MCF 10A (cell line): ENCODE measurements at places on chromosomes 3 and 15. TPM values are rescaled to one million over a fixed set of nuclear protein-coding genes. Genes with fewer than 3 reads are reported as not detected.

GRCh38 chr15:96334705-96335410 lies 4.4 kb downstream of the NR2F2 start:
- H3K27ac ChIP-seq = peak overlapping the region; percentile 98
- peak; percentile 19 for DNase-seq
- H3K4me3 ChIP-seq = peak overlapping the region; percentile 84
- H3K4me1 ChIP-seq = peaks cover 30% of the 10 kb centered on the region
- no peaks in the 10 kb centered on the region for H3K27me3 ChIP-seq

GRCh38 chr15:89630974-89631901 lies 24.0 kb downstream of the KIF7 start:
- H3K4me1 ChIP-seq = no peaks in the 10 kb centered on the region
- H3K36me3 ChIP-seq = peaks cover 37% of the 10 kb centered on the region
- no peaks in the 10 kb centered on the region for H3K27me3 ChIP-seq
- H3K4me3 ChIP-seq = no peak overlapping the region

GRCh38 chr3:17605032-17605431 lies 137.4 kb downstream of the TBC1D5 start:
- H3K27ac ChIP-seq = no peak overlapping the region
- no peaks in the 10 kb centered on the region for H3K27me3 ChIP-seq
- H3K4me3 ChIP-seq = no peak overlapping the region
- H3K36me3 ChIP-seq = peaks cover 4% of the 10 kb centered on the region
- DNase-seq = peak; percentile 86

- peaks cover 6% of the 10 kb centered on the region for H3K4me1 ChIP-seq
- H3K27ac ChIP-seq = no peak overlapping the region
- H3K4me3 ChIP-seq = peak overlapping the region; percentile 68
- no peaks in the 10 kb centered on the region for H3K36me3 ChIP-seq
Observed at GRCh38 chr15:66251790-66252684, 1.5 kb downstream of the MEGF11 start.

DNA sequence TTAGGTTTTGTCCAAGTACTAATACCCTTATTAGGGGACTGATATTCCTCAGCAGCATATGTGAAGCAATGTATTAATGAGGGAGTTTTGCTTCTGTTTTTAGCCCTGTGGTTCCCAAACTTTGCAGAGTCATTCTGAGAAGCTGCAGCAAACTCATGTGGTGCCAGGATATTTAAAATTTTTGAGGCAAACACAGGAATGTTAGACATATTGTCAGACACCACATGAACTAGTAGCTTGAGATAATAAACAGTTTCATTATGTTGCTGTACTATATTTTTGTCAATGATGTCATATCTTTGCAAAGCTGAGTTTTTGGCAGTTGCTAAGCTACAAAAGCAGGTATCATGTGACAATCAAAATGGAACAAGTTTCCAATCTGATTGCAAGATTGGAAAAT lies 36.6 kb downstream of the ATP6V1A start:
- H3K27ac ChIP-seq = no peak overlapping the region
- no peak overlapping the region for H3K4me3 ChIP-seq
- peak; percentile 20 for DNase-seq
- no peaks in the 10 kb centered on the region for H3K27me3 ChIP-seq
- H3K4me1 ChIP-seq = no peaks in the 10 kb centered on the region
- H3K36me3 ChIP-seq = peaks cover 54% of the 10 kb centered on the region

The CLCN2 gene
- 4.5 and 5.5 TPM in 2 replicates for total RNA-seq

The CHRD gene
- not detected in 2 replicates for total RNA-seq

- H3K36me3 ChIP-seq = no peaks in the 10 kb centered on the region
- no peak overlapping the region for H3K4me3 ChIP-seq
- H3K27ac ChIP-seq = no peak overlapping the region
- DNase-seq = no peak
- H3K27me3 ChIP-seq = no peaks in the 10 kb centered on the region
Observed at GRCh38 chr3:144677103-144677502, 705.5 kb downstream of the DIPK2A start.

DNA sequence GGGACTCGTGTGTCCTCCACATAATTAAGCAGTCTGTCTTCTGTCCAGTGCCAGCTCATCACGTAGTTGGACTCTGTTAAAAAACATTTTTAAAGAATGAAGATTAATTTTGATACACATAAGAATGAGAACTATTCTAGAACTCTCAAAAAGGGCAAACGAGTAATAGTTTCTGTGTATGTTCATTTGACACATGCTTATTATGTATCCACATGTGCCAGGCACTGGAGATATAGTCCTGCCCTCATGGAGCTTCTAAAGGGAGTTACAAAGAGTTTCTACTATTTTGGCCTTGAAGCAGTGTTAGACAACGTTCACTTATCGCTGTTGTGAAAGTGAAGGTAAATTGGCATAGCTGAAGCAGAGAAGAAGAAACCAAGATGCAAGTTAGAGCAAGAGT lies 326.7 kb upstream of the CTDSPL start:
- H3K4me1 ChIP-seq = no peaks in the 10 kb centered on the region
- H3K27ac ChIP-seq = no peak overlapping the region
- no peaks in the 10 kb centered on the region for H3K36me3 ChIP-seq

DNA sequence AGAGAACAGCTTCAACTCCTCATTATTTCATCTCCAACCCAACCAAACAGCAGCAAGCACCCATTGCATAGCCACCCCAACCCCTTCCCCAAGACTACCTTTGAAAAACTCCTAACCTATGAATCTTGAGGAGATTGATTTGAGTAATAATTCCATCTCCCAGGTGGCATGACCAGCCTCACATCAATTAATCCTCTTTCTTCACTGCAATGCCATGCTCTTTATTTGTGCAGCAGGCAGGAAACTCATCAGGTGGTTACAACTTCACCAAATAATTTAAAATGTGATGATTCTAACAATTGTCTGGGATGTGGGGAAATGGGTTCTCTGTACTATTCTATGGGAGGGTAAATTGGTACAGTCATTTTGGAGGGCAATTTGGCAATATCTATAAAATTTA lies 68.1 kb upstream of the POMGNT2 start:
- H3K4me1 ChIP-seq = peaks cover 29% of the 10 kb centered on the region
- no peak for DNase-seq
- no peaks in the 10 kb centered on the region for H3K27me3 ChIP-seq

The TERC gene
- 2.9 and 7.9 TPM in 2 replicates for total RNA-seq

DNA sequence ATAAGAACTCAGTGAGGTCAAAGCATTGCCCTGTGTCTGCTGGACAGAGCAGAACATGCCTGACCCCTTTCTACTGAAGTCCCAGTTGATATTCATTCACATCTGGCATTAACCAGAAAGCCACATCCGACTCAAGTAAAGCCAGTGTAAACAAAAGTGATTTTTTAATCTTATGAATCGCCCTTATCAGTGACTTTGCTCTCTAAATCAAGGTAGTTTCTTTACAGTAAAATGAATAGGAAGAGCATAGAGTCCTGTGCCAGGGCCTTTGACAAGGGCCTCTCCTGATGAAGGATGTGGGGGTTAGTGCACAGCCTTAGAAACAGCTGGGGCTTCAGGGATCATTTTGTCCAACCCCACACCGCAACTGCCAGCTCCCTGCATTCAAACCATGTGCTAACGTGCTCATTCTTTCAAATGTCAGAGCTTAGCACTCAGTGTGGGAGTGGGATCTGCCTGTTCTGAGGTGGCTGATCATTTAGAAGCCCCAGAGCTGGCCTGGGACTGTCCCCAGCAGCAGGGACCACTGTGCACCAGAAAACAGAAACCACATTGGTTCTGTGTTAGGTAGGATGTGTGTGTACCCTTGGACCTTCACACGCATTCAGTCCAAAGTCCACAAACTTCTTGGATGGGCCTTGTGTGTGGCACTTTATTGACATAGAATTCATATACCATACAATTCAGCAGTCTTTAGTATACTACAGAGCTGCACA lies 55.3 kb downstream of the CCR4 start:
- no peaks in the 10 kb centered on the region for H3K4me1 ChIP-seq
- H3K4me3 ChIP-seq = no peak overlapping the region
- peaks cover 12% of the 10 kb centered on the region for H3K36me3 ChIP-seq
- H3K27ac ChIP-seq = no peak overlapping the region
- DNase-seq = no peak

The DUOXA2 gene
- total RNA-seq = not detected in 2 replicates

GRCh38 chr15:40247406-40247971 lies 8.6 kb downstream of the PAK6 start:
- H3K4me1 ChIP-seq = peaks cover 22% of the 10 kb centered on the region
- H3K36me3 ChIP-seq = peaks cover 18% of the 10 kb centered on the region
- H3K4me3 ChIP-seq = no peak overlapping the region
- DNase-seq = no peak
- H3K27ac ChIP-seq = no peak overlapping the region
- H3K27me3 ChIP-seq = no peaks in the 10 kb centered on the region

- peak overlapping the region; percentile 37 for H3K27ac ChIP-seq
- H3K27me3 ChIP-seq = no peaks in the 10 kb centered on the region
Observed at GRCh38 chr15:72358650-72359171, 17.1 kb downstream of the HEXA start.

DNA sequence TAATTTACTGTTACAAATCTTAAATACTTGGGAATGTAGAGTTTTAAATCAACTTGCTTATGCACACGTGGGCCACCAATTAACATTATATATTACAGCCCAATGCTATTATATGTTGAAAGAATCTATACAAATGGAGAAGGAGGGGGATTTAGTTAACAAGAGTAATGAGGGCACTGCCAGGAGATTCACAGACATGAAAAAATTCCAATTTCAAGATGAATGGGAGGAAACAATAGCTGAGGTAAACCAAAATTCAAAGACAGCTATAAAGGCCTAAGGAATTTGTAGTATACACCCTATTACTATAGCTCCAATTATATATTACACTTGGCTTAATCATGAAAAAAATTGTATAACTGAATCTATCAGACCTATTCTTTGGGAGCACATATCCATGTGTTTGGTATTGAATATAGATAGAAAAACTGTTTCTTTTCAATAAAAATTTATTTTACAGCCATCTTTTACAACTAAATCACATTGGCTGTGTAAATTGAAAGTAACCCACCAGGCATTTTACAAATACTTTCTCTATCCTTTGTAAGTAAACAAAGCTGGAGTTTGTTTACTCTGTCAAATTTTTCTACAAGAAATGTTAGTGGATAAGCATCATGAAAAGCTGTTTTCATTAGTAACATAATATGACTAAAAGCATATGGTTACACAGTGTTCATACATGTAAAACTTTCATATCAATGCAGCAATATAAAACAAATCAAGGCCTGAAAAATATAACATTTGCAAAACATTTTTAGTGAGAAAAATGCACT lies 1045.8 kb downstream of the ROBO1 start:
- no peaks in the 10 kb centered on the region for H3K36me3 ChIP-seq
- no peak for DNase-seq
- H3K4me1 ChIP-seq = peaks cover 11% of the 10 kb centered on the region
- H3K27me3 ChIP-seq = no peaks in the 10 kb centered on the region
- H3K4me3 ChIP-seq = no peak overlapping the region

DNA sequence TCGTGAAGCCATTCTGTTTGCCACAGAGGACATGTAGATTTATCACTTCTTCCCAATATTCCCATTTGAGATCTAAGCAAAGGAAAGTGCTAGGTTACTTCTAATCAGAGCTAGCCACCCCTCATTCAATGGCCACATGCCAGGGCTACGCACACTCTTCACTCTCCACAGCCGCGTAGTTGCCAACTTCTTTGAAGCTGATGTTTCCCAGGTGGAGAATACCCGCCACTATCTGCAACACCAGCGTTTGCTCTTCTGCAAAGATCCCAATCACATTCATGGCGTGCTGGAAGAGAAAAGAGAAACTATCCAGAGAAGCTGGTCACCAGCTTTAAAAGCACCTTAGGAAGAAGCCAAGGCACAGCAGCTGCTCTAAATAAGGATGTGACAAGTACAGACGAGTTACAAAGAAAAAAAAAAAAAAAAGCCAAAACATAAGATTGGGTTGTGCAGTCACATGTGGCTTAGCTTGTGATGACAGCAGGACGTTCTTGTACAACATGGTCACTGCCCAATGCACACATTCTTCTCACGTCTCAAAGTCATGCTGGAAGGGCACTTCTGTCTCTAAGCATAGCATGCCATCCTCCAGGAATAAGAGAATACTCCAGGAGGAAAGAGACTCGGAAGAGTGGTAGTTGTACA lies 16.4 kb downstream of the LDHAL6B start:
- no peak for DNase-seq
- H3K4me3 ChIP-seq = no peak overlapping the region
- no peaks in the 10 kb centered on the region for H3K27me3 ChIP-seq
- peaks cover 4% of the 10 kb centered on the region for H3K4me1 ChIP-seq
- H3K36me3 ChIP-seq = peaks cover 44% of the 10 kb centered on the region

GRCh38 chr3:88882121-88882520 lies 225.3 kb upstream of the EPHA3 start:
- H3K27me3 ChIP-seq = no peaks in the 10 kb centered on the region
- peaks cover 10% of the 10 kb centered on the region for H3K4me1 ChIP-seq
- no peak for DNase-seq
- no peaks in the 10 kb centered on the region for H3K36me3 ChIP-seq

DNA sequence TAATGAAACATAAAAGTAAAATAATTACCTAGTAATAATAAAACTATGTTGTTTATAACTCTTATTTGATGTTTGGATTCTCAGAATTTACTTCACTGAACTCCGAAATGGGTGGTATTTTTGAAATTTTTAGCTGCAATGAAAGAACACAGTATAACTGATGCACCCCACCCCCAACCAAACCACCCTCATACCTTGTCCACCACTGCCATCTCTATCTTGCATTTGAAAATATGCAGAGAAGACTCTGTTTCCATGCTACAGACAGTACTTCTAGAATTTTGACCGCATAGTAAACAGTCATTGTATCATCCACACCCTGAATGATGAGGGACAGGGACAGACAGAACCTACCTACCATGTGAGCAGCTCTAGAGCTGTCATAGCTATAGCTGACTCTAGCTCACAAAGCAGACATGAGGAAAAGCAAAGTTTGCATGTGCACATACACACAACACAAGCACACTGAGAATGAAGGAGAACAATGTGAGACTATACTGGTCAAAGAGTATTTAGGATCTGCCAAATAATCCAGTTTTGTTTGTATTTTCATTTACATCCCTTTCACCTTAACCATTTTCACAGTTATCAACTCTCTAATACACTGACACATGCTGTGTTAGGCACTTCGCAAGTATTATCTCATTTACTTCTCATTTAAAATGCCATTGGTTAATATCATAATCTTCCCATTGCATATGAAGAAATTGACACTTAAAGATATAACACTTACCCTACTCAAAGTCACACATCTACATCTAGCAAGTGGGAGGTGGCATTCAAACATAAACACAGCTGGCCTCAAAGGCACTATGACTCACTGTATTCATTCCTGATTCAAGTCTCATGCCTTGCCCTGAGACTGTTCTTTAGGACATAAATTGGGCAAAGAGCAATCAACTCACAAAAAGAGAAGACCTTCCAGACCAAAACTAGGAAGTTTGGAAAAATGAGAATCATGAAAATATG lies 1014.7 kb upstream of the CFAP20DC start:
- peak; percentile 67 for DNase-seq
- peaks cover 16% of the 10 kb centered on the region for H3K4me1 ChIP-seq
- no peaks in the 10 kb centered on the region for H3K36me3 ChIP-seq
- no peak overlapping the region for H3K4me3 ChIP-seq

DNA sequence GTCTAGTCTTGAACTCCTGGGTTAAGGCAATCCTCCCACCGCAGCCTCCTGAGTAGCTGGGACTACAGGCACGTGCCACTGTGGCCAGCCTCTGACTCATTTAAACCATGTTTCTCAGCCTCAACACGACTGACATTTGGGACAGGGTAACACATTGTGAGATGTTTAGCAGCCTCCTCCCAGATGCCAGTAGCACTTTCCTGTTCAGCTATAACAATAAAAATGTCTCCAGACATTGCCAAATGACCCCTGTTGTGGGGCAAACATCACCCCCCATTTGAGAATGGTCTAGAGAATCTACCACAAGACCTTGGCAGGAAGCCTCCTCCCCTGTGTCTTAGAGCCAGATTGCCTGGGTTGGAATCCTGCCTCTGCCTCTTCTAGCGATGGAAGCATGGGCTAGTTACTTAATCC lies 8.4 kb downstream of the TMEM40 start:
- peak overlapping the region; percentile 93 for H3K27ac ChIP-seq
- H3K36me3 ChIP-seq = peaks cover 53% of the 10 kb centered on the region
- H3K4me3 ChIP-seq = peak overlapping the region; percentile 7
- peaks cover 31% of the 10 kb centered on the region for H3K4me1 ChIP-seq
- peak; percentile 79 for DNase-seq

The CADM2 gene
- not detected in 2 replicates for total RNA-seq

The UPK1B gene
- total RNA-seq = not detected in 2 replicates
